CD4-positive, alpha-beta T cell (primary cell): ENCODE measurements at places on chromosomes 1 and 21.

DNA sequence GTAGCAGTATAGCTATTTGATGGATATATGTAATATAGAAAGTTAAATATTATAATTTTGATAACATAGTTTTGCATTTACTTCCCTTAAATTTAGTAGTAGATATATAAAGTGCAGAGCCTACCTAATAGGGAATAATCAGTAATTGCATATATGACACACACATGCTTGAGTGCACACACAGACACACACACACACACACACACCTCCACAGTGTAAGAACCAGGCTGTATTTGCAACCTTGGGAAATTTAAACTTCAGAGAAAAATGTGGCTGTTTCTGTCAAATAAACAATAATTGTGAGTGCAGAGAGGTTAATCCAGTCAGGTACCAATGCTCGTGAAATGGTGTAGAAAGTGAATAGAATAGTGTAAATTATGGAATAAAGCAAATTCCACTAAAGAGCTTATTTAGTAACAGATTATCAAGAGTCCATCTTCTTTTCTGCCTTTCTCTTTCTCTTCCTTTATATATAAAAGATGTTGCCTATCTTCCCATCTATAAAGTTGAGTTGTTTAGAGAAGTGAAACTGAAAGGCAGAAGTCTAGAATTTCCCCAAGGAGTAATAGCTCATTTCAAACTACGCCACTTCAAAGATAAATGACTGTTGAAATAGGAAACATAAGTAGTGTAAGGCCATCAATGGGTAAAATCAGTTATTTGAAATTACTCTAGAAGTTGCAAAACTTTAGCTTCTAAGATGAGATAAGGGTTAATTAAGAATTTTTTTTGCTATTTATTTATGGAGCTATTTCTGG, 273.7 kb downstream of the SRGAP2C start:
- H3K4me1 ChIP-seq, result no peaks in the 10 kb centered on the region
- no peaks in the 10 kb centered on the region for H3K27me3 ChIP-seq
- H3K27ac ChIP-seq, result no peak overlapping the region
- DNase-seq, result no peak
- H3K4me3 ChIP-seq, result peak overlapping the region; percentile 36
- no peaks in the 10 kb centered on the region for H3K36me3 ChIP-seq

DNA sequence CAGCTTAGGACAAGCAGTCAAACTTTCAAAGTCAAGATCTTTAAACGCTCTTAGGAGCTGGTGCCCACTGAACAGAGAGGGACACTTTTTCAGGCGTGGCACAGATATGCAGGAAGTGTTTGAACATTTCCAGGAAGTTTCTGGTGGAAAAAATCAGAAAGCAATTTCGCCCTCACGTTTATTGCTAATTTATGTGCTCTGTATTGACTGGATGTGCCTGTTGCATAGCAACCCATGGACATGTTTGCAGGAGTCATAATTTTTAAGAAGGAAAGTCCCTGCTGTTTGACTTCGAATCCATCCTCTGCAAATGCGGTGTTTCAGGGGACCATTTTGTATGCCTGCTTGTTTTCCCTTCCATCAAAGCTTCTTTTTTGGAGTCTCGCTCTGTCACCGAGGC, 239.9 kb upstream of the IRF2BP2 start:
- H3K27me3 ChIP-seq, result no peaks in the 10 kb centered on the region
- peaks cover 30% of the 10 kb centered on the region for H3K4me1 ChIP-seq
- H3K36me3 ChIP-seq, result no peaks in the 10 kb centered on the region
- no peak overlapping the region for H3K27ac ChIP-seq

DNA sequence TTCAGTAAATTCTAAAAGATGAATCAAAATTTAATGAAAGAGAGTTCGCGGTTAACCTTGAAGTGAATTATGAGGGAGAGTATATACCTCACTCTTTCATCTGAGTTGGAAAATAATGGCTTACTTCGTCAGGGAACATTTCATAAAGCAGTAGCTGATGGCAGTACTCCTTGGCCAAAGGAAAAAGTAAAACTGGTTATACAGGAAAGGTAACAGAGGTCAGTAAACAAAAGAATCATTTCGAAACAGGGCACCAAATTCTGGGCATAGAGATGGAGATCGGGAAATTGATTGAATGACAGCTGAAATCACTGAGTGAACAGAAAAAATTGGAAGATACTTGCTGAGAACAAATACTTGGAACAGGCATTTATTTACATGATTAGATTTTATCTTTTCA, 199.0 kb downstream of the OLFM3 start:
- no peaks in the 10 kb centered on the region for H3K27me3 ChIP-seq
- H3K4me3 ChIP-seq, result no peak overlapping the region
- no peak overlapping the region for H3K27ac ChIP-seq
- DNase-seq, result no peak

DNA sequence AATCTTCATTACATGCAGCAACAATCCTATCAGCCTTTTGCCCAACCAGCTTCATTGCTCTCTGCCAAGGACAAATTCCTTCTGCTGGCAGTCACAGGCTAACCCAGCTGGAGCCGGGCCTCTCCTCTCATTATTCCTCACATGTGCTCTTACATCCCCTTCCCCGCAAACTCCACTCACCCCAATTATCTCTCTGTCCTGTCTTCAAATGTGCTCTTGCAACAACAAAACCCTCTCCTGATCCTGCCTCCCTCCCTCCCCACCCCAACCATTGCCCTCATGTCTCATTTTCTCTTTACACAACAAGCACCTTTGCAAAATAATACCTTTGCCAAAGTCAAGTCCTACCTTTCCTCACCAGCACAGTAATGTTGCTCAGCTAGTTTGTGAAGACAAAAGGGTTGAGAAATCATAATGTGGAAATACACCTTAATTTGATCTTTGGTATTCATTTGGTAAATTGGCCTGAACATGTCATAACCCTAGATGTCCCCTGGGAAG, 36.0 kb upstream of the DHCR24 start:
- no peaks in the 10 kb centered on the region for H3K4me1 ChIP-seq
- no peak for DNase-seq
- H3K27me3 ChIP-seq, result no peaks in the 10 kb centered on the region
- no peaks in the 10 kb centered on the region for H3K36me3 ChIP-seq
- no peak overlapping the region for H3K4me3 ChIP-seq
- no peak overlapping the region for H3K27ac ChIP-seq

DNA sequence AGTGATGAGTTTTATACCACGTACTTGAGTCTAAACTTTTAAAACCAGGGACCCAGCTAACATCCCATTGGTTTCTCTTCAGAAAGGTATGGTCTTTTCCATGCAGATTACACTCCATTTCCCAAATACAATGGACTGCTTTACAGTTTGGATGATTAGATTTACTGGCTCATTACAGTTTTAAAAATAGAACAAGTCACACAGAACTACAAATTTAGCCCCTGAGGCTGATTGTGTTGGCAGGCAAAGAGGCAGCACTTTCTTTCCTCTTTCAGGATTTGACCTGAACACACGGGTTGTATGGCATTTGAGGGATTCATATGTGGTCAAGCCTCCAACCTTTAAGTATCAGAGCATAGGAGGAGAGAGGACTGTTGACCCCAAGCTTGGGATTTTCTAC, 21.8 kb upstream of the VTCN1 start:
- H3K27ac ChIP-seq, result no peak overlapping the region
- H3K27me3 ChIP-seq, result no peaks in the 10 kb centered on the region
- H3K4me1 ChIP-seq, result no peaks in the 10 kb centered on the region
- no peaks in the 10 kb centered on the region for H3K36me3 ChIP-seq

DNA sequence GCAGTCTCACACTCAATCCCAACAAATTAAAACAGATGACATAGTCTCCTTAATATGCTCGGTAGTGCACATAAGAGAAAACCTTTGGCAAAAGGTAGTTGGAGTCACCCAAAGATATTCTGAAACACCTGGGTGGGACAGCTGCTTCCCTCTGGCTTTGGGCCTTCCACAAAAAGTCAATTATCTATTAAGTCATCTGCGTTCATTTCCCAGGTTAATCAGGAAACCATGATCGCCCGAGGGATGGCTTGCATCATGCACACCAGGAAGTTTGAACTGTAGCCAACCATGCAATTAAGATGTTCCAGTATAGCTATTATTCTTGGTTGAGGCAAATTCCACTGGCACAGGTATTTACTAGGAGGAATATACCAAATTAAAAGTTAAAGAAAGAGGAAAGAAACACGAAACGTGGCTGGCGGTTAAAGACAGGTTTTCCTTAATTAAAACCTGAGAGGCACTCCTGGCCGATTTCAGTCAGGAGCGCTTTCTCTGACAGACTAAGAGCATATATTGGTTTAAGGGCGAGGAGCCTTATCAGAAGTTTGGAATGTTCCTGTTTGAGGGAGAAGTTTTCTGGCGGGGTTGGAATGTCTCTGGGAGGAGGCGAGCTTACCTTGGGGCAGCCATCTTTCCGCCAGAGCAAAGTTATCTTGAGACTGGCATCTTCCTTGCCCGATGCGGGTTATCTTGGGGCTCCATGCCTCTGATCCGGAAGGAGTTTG, 19.9 kb downstream of the CLDN17 start:
- DNase-seq, result no peak
- no peak overlapping the region for H3K4me3 ChIP-seq
- H3K36me3 ChIP-seq, result no peaks in the 10 kb centered on the region
- H3K27ac ChIP-seq, result no peak overlapping the region

DNA sequence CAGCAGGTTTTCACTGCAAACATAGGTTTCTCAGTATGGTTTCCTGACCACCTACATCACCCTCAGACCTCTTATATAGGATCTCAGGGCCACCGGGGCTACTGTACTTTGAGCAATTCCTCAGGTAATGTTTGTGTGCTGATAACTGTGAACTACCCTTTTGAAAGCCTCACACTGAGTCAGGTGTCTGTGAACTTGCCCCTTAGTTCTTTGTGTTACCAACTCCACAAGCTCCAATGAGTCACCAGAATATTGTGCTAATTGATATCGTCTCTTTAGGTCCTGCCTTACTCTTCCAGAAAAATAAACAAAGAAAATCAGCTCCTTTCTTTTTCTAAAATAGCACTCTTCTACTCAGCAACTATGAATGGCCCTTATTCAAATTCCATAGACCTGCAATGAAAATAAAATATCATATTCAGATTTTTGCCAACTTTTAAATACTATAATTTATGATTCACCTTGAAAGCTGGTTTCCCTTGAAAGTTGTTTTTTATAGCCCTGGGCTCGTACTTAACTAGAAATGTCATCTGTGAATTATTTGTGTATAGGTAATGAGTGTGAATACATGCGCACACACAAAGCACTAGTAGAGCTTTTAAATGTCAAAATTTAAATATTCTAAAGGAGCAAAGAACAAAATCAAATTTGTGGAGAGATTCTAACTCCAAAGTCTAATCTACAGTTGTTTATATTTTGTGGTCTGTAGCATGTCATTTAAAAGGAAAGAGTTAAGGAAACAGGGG, 88.1 kb upstream of the WARS2 start:
- DNase-seq, result no peak
- no peaks in the 10 kb centered on the region for H3K27me3 ChIP-seq
- no peak overlapping the region for H3K4me3 ChIP-seq
- H3K27ac ChIP-seq, result no peak overlapping the region

DNA sequence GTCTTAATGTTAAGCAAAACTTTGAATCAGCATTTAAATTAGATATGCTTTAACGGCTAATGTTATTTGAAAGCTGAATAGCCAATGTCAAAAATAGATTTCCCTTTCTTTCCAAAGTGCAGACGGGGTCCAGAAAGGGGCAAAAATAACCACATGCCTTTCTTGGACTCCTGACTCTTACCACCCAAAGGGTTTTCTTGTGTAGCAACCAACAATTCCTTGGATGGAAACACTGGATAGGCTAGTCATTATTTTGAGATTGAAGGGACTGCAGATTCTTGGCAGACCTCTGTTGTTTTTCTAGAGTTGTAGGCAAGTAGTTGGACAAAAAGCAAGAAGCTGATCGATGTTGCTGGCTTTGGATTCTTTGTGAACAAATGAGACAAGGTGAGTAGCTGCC, 107.0 kb downstream of the MRPS6 start:
- no peak overlapping the region for H3K4me3 ChIP-seq
- DNase-seq, result no peak
- no peaks in the 10 kb centered on the region for H3K27me3 ChIP-seq
- H3K36me3 ChIP-seq, result no peaks in the 10 kb centered on the region
- no peaks in the 10 kb centered on the region for H3K4me1 ChIP-seq

DNA sequence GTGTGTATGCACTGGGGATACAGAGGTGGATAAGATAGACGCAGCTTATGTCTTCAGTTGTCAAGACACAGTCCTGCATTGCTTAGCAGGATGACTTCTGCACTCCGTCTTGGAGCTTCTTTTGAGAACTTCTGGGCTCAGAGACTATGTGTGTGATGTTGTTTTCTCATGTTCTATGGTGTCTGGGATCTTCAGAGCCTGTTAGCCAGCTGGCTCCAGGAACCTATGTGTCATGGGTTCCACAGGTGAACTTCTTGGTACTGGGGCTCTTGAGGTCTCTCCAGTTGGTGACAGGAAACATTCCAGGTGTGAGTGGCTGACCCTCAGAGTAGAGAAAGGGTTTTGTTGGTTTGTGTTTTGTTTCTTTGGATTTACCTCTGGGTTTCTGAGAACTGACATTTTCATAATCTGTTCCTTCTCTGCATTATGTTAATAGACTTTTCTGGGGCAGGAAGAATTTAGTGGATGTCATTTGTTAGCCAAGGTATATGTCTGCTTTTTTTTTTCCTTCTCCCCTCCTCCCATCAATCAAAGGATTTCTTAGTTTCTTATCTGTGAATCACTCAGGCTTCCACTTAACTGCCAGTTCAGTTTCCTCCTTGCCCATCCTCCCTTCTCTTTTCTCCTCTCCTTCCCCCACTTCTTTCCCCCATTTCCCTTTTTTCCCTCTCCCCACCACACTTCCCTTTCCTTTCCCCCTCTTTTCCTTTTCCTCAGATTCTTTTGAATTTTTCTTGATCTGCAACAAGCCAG, 18.1 kb downstream of the FGGY start:
- H3K4me1 ChIP-seq, result no peaks in the 10 kb centered on the region
- no peaks in the 10 kb centered on the region for H3K27me3 ChIP-seq
- no peak for DNase-seq
- H3K36me3 ChIP-seq, result no peaks in the 10 kb centered on the region

DNA sequence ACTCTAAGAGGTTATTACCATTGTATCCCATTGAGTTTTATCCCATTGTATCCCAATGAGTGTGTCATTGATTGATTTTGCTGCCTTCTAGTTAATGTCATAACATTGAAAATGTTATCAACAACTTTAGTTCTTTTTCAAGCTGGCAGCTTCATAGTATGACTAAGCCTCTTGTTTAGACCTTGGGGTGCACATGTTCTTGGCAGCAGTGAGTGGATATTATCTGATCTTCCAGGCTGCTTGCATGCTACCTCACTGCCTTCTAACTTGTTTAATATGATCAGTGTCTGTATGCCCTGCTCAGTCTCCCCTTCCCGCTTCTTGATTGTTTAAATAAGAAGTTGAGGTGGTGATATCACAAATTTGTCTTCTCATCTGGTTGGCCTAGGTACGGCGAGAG, 24.6 kb downstream of the NTPCR start:
- peaks cover 47% of the 10 kb centered on the region for H3K36me3 ChIP-seq
- no peak for DNase-seq
- H3K27me3 ChIP-seq, result no peaks in the 10 kb centered on the region
- no peak overlapping the region for H3K4me3 ChIP-seq
- peaks cover 13% of the 10 kb centered on the region for H3K4me1 ChIP-seq
- H3K27ac ChIP-seq, result no peak overlapping the region

- DNase-seq, result no peak
- peaks cover 15% of the 10 kb centered on the region for H3K4me1 ChIP-seq
- H3K27me3 ChIP-seq, result no peaks in the 10 kb centered on the region
- no peak overlapping the region for H3K27ac ChIP-seq
- H3K4me3 ChIP-seq, result peak overlapping the region; percentile 85
Measured at GRCh38 chr1:96721053-96721415, 550 bp upstream of the PTBP2 start.

- no peaks in the 10 kb centered on the region for H3K27me3 ChIP-seq
- no peak overlapping the region for H3K4me3 ChIP-seq
- H3K36me3 ChIP-seq, result no peaks in the 10 kb centered on the region
- H3K4me1 ChIP-seq, result peaks cover 3% of the 10 kb centered on the region
- no peak for DNase-seq
Measured at GRCh38 chr1:244800821-244801220, 34.6 kb upstream of the COX20 start.

GRCh38 chr1:155479205-155479604, 83.4 kb downstream of the ASH1L start:
- H3K36me3 ChIP-seq, result peaks cover 53% of the 10 kb centered on the region
- no peaks in the 10 kb centered on the region for H3K27me3 ChIP-seq
- no peaks in the 10 kb centered on the region for H3K4me1 ChIP-seq
